GM10248 (cell line): ENCODE measurements at places on chromosomes 1 and 21.

DNA sequence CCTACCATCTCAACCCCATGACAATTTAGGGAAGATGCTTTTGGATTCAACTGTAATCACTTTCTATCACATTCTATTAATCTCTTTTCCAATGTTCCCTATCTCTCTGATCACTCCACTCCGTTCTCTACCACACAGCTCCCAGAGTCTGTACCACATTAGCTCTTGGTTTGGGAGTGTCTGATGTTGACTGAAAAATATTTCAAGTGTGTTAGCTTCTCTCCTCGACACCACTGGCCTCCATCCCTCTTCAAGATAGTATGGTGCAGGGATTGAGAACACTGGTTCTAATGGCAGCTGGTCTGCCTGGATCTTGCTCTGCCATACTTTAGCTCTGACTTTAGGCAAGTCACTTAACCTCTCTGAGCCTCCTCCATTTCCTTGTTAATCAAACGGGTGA, 39.9 kb downstream of the ATP1A1 start:
- no peak for DNase-seq

DNA sequence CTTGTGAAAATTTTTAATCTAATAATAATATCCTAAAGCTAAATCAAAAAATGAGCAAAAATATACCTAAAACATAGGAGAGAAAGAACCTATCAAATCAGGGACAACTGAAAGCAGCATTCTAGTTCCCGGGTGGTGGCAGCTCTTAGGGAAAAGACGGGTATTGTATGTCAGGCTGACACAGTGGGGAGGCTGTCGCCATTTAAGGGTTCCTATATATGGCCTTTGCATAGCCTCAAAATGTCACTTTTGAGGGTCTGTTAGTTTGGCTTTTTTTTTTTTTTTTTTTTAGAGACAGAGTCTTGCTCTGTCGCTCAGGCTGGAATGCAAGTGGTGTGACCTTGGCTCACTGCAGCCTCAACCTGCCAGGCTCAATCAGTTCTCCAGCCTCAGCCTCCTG, 6.0 kb downstream of the CLSTN1 start:
- DNase-seq = no peak

DNA sequence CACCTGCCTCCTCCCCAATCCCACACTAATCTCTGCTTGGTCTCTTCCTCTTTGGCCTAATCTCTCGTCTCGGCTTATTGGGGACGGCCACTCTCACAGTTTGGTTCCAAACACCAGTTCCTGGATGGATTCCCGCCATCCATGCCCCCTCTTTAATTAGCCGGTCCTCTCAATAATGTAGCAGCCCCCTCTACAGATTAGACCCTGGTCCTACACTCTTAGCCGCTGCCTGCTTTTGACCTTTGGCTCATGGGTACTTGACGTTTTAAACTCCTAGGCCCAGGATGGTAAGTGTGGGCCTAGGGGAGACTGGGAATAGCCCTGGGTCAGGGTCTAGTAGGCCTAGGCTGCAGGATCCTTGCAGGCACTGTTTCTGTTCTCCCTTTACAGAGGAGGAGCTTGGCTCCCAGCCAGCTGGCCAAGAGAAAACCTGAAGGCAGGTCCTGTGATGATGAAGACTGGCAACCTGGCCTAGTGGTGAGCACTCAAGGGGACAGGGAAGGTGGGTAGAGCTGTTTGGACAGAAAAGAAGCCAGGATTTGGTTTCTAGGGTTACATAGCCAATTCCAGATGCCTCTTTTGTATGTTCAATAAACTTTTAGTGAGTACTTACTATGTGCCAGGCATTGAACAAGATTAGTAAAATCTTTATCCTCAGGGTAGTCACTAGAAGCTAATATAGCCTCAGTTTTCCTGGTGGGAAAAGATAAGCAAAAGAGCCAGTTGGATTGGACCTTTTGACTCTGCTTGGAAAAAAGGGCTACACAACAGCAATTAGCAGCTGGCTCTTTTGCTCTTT, 758 bp downstream of the RAD54L start:
- peak; percentile 24 for DNase-seq

GRCh38 chr1:55131218-55131617, 83.9 kb downstream of the USP24 start:
- DNase-seq = no peak

DNA sequence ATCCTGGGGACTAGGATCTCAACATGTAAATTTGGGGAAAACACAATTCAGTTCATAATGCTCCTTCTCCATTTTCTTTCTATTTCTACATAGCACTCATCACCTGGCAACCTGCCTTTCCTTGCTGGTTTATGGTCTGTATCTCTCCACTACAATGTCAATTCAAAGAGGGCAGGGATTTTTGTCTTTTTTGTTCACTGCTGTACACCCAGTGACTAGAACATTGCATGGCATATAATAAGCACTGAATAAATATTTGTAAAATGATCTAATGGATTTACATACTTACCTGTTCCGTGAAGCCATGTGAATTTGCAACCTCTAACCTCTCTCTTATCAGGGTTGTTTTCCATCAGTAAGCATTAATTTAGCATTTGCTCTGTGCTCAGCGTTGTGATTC, 27.4 kb upstream of the TBX15 start:
- DNase-seq = no peak

DNA sequence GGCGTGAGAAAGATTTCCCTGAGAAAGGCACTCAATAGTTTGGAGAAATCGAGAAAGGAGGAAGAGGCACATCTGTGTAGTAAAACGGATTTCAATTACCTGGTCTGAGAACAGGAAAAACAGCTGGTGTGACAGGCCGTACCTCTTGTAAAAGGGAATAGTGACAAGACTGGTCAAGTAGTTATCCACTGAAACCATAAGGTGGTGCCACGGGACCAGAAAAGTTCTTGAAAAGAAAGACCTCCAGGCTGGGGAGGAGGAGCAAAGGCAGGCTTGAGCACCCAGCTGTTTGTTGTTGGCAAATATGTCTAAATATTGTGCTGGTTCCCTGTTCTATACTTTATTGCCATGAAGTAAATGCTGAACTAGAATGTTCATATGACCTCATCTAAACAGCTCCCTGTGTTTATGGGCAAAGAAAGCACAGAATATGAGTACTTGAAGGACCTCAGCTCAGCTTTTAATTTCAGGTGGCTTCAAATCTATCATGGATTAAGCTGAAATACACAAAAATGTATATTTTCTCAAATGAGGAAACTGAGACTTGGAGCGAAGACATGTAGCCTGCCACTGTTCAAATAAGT, 4.0 kb downstream of the HAO2 start:
- DNase-seq = peak; percentile 46

DNA sequence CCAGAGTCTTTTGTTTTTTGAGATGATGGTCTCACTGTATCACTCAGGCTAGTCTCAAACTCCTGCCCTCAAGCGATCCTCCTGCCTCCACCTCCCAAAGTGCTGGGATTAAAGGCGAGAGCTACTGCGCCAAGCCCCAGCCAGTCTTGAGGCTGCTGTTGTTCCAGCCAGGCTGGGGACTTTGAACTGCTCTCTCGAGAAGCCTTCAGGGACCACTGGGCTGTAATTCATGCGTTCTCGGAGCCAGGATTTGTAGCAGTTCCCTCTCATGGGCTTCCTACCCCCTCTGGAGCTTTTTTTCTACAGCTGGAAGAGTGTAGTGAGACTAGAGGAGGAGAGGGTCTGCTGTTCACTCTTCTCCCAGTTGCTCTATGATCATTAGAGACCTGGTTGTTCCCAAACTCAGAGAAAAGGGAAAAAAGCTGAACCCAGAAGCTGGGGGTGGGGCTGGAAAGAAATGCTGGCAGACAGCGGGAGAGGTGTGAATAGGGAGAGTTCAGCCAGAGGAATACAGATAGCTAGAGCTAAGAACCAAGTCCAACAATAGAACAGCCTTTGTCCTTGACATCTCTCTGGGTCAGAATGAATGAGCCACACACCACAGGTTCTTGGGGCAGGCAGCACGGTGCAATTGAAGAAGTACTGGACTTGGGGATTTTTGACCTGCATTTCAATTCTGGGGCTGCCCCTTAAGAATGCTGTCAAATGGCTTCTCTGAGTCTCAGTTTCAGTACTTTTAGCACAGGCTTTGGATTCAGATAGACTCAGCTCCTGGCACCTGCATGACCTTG, 13.2 kb upstream of the SLC41A1 start:
- DNase-seq = peak; percentile 37

DNA sequence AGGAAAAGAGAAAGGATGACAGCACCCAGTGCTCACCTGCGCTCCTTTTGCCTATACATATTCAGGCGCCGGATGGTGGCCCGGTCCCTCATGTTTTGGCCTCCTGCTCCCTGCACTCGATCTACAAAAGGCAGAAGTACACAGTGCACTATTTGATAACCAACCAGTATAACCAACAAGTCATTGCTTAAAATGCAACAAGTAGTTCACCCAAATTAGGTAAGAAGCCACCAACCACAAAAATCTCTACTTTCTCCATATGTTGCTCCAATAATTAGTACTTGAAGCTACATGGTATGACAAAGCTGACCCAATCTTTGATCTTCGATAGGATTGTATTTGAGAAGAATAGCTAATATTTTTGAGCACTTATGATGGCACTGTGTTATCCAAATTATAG, 2.0 kb downstream of the GNL2 start:
- no peak for DNase-seq

GRCh38 chr1:64171246-64171645, 32.2 kb upstream of the UBE2U start:
- DNase-seq = no peak

GRCh38 chr1:240232530-240232929, 140.8 kb downstream of the FMN2 start:
- no peak for DNase-seq

DNA sequence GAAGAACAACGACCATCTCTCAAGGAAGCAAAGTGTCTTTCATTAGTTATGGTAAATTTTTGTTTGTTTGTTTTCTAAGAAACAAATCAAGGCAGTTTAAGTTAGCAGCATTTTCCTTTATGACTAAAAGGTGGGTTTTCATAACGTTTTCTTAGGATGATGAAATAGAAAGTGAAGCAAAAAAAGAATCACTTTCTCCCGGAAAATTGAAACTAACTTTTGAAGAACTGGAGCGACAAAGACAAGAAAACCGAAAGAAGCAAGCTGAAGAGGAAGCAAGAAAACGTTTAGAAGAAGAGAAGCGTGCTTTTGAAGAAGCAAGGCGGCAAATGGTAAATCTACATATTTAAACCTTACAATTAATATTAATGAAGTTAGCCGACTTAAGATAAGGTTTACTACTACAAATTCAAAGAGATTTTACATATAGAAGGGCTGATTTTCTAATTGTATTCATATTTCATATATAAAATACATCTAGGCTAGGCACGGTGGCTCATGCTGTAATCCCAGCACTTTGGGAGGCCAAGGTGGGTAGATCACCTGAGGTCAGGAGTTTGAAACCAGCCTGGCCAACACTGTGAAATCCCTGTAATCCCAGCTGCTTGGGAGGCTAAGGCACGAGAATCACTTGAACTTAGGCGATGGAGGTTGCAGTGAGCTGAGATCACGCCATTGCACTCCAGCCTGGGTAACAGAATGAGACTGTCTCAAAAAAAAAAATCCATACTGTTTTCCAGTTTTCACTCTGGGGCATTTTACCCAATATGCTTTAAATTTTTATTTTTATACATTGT, 38.3 kb downstream of the NEXN start:
- peak; percentile 27 for DNase-seq

GRCh38 chr1:173853074-173853473, 14.7 kb downstream of the GAS5 start:
- DNase-seq = no peak

- no peak for DNase-seq
Measured at GRCh38 chr1:227828786-227829185, 13.3 kb downstream of the PRSS38 start.

- no peak for DNase-seq
Measured at GRCh38 chr1:43659212-43660166, 9.5 kb downstream of the KDM4A start.

DNA sequence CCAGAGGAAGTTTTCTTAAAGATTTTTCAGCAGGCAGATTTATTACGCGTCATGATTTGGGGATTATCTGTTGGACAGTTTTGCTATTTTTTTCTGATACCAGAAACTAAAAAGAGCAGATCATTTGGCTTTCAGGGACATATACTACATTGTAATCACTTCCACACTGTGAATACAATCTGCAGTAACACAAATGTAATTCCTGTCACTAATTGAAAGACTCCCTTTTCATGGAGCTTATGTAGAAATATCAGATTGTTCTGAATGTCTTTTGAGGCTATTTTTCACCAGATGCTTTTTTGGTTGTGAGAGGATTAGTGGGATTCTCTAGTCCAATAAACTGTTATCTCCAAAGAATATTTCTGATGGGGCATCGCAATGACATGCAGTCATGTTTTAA, 464.2 kb downstream of the DISC1 start:
- DNase-seq = no peak

- no peak for DNase-seq
Measured at GRCh38 chr1:200739702-200740570, 1.2 kb downstream of the CAMSAP2 start.

DNA sequence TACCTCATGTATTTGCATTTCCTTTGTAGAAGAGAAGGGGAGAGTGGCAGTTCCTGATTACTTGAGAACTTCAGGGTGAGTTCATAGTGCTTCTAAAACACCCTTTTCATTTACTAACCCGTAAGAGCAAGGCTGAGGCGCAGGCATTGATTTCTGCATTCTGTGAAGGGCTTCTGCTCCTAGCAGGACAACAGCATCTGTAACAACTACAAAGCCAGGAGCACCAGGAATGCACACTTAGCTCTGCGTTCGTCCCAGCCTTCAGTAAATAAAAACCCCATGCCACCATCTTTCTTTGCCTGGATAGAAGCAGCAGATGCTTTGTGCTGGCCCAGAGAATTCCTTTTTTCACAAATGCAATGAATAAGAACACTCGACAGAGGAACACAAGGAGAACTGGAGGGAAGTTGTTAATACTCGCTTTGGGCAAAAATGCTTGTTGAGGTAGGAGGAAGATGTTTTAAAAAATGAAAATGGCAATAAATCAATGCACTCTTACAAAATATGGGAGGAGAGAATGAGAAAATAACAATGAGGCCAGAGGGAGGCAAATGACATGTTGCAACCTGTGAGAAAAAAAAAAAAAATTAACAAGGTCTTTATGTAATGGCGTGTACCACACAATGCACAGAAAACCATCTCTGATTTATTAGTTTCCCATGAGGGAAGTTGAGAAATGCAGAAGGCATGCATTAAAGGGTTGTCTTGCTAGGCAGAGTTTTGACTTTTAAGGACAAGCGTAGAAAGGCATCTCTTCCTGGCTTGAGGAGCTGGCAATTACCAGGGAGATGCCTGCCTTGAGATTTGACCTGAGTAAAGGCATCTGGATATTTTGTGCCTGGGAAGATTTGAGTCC, 418.8 kb downstream of the DISC1 start:
- no peak for DNase-seq

- DNase-seq = no peak
Measured at GRCh38 chr1:154759196-154759595, 110.9 kb downstream of the KCNN3 start.

DNA sequence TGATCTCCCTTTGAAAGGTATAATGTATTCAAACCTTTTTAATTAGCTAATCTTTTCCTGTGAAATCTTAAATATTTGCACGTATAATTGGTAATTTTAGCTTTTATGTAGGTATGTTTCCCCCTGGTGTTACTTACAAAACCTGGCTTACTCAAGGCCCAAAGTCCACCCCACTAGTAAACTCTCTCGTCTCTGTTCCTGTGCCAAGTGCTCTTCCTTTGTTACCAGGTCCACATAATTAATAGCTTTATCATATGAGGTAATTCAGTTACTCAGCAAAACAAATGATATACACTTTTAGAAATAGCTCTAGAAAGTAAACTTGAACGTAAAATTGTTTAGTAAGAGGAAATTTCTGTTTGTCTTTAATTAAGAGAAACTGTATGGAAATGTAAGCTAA, 36.7 kb downstream of the NFIA start:
- DNase-seq = no peak
